ENCODE measurements at places on chromosomes 5 and 9.
A peak's percentile ranks its signal among the peaks of the same experiment; 100 is the strongest.

- no peak for DNase-seq
Measured at GRCh38 chr5:112208699-112209615, 210.1 kb downstream of the EPB41L4A start.

DNA sequence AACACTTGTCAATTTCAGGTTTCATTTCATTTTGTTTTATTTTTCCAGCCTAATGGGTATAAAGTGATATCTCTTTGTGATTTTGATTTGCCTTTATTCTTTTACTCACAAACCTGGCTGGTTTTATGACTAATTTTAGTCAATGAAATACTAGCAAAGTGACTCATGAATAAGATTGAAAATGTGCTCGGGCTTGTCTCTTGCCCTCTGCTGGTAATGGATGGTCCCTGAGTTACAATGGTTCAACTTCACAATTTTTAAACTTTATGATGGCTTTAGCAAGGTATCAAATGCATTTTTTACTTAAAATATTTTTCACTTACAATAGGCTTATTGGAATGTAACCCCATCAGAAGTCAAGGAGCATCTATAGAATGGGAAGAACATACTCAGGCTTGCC lies 431.4 kb upstream of the CCNG1 start:
- DNase-seq: no peak

- DNase-seq: peak; percentile 24
Measured at GRCh38 chr9:16191691-16192402, 639.0 kb downstream of the CCDC171 start.

- peak; percentile 47 for DNase-seq
Measured at GRCh38 chr5:1343315-1343751, 1.6 kb downstream of the CLPTM1L start.

GRCh38 chr5:149035372-149035790 lies 27.5 kb downstream of the SH3TC2 start:
- peak; percentile 54 for DNase-seq

DNA sequence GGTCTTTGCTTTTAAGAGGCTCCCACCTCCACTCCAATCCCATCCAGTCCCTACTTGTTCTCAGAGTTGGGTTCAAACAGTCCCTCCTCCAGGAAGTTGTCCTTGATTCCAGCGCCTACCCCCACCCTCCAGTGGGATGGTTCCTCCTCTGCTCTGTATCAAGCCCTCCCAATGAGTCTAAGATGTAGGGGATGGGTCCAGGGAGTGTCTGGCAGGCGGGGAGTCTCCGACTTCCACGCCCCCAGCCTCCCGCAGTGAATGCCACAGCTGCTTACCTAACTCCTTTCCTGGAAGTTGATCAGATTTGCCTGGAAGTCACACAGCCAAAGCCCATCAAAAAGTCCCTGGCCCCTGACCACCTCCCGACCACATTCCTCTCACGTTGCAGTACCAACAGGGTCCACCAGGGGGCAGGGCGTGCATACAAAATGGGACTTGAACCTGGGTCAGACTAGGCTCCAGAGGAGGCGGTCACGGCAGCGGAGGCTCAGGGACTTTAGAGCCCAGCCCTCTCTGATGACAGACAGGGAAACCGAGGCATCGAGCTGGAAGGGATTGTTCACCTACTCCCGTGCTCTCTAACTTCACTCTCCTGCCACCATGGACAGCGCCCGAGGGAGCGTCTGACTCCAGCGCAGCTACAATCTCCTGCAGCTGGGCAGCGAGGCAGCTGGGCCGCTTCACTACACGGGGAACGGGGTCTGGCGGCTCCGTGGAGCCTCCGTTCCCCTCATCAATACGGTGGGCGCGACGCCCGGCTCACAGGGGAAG lies 25.0 kb upstream of the TDRD7 start:
- peak; percentile 58 for DNase-seq

- no peak for DNase-seq
Measured at GRCh38 chr5:35971186-35971877, 19.9 kb downstream of the UGT3A1 start.

DNA sequence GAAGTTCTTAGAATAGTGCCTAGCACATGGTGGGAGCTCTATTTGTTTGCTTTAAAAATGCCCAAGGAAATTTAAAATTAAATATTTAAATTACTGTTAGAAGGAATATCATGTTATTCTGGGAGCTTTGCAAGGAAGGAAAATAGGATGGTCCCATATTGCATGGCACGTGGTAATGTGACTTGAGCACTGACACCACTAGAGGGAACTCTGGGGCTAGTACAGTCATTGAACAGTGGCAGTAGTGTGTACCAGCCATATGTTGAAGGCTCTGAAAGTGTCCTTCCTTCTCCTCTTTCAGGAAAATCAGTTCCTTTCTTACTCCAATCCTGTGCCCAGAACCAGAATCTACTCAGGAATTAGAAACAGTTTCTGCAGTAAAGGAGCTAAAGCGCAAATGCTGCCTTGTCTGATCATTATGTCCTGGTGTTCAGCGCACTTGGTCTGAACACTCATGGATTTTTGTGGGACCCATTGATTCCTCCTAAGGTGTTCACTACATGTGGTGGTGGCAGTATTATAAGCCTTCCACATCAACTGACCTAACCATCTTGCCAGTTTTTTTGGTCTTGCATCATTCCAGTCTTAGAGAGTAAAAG lies 54.1 kb downstream of the GDA start:
- peak; percentile 18 for DNase-seq

DNA sequence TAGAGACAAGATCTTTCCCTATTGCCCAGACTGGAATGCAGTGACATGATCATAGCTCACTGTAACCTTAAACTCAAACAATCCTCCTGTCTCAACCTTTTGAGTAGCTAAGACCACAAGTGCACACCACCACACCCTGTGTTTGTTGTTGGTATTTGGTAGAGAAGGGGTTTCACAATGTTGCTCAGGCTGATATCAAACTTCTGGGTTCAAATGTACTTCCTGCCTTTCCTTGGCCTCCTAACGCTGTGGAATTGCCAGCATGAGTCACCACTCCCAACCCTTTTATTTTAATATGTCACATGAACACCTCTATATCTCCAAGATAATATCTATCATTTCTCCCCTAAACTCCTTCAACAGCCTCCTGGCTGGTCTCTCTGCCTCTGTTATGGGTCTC lies 719.0 kb downstream of the PTPRD start:
- no peak for DNase-seq

DNA sequence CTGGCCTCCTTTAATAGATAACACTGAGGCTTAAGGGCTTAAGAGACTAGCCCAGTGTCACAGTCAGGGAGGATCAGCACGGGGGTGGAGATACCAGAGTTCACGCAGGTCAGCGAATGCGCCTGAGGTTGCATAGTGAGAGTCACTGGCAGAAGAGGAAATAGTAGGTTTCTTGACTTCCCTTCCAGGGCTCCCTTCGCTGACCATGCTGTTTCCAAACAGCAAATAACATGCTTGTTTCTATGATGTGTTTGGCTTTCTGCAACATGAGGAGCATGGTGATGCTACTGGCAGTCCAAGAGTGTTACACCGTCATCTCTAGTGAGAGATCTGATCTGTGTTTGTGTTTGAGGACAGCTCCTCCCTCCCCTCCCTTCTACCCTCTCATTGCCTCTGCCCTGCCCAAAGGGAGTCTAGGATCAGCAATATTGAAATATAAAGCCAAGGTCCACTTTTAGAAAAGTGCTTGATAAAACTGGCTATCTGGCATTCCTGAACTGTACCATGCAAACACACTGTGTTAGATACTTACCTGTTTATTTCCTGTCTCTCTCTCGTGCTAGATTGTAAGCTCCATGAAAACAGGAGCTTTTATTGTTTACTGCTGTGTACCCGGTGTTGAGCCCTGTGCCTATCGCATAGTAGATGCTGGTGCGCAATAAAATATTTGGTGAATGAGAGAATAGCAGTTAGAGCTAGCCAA lies 12.3 kb downstream of the TLE4 start:
- DNase-seq: no peak

GRCh38 chr9:127896395-127897192 lies 2.8 kb downstream of the ST6GALNAC6 start:
- no peak for DNase-seq

DNA sequence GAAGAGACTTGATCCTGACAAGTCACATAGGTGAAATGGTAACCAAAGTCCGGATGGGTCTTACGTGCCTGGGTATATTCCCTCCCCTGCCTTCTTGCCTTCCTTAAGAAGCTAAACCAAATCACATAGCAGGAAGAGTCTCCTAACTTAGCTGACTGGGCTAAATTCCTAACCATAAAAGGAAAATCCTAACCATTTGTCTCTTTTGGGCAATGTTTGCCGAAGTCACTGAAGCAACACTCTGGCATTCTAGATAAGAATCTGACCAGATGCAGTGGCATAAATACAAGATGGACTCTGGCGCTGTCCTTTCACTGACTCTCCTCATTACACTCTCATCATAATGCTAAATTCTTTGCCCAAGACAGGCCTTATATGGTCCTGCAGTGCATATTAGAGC lies 625.5 kb upstream of the RORB start:
- DNase-seq: no peak

DNA sequence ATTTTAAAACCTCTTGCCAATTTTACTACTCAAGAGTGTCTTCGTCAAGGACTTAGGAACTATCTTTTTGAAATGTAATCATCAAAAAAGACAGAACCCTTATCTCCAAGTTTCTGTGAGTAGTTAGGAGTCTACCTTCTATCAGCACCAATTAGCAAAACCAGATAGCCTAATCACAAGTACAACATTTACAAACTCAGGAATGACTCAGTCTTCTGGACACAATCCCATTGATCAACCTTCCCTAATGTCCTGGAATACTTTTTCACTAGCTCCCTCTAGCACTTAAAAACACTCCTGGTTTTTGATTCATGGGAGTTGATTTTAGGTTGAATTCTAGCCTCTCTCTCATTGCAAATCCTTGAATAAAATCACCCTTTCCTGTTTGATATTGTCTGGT lies 680.7 kb downstream of the PRR16 start:
- no peak for DNase-seq

- no peak for DNase-seq
Measured at GRCh38 chr5:146039420-146039819, 66.0 kb downstream of the PLAC8L1 start.

- no peak for DNase-seq
Measured at GRCh38 chr5:65271906-65272305, 209.8 kb downstream of the ADAMTS6 start.

DNA sequence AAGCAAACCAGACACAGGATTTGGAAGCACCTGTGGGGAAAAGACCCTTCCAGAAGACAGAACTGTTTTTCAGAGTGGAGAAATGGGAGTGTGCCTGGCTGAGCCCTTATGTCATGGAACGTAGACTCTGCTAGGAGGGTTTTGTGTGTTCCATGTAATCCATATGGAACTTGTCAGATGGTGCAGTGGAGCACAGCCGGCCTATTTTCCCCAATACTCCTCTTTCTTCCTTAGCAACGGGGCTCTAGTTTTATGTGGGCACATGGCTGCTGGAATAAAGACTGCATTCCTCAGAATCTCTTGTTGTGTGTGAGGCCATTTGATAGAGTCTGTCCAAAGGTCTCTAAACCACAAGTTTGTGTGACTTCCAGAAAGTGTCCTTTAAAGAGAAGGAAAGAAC lies 284.0 kb downstream of the DRD1 start:
- DNase-seq: no peak

DNA sequence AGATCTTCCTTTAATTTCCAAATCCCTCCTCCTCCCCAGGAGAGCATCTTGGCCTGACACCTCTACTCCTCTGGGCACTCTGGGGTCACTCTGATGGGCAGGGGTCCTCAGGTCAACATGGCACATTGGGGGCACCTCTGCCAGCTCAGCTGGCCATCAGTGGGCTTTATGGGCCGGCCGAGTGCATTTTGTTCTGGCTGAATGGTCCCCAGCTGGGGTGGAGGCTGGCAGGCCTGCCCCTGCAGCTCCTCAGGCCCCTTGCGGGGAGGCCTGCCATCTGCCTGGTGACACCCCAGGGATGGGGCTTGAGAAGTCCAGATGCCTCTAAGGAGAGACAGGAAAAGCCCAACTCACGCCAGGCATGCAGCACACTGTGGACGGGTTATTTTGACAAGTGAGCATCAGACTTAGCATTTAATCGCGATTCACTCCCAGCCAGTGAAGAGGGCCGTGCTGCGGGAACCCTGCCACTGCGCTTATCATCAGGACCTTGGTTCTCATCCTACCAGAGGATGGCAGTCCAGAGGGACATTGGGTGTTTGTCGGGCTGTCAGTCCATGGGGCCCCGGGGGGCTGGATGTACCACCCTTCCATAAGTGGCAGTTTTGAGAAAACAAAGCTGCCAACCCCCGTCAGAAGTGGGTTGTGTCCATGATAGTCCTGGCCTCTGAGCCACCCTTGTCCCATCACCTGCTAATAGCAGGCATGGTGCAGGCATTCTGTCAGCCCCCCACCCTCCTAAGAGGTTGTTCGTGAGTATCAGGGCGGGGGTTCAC lies 21.7 kb downstream of the PHF2 start:
- DNase-seq: no peak

- DNase-seq: no peak
Measured at GRCh38 chr5:3311433-3311832, 284.2 kb upstream of the IRX1 start.

DNA sequence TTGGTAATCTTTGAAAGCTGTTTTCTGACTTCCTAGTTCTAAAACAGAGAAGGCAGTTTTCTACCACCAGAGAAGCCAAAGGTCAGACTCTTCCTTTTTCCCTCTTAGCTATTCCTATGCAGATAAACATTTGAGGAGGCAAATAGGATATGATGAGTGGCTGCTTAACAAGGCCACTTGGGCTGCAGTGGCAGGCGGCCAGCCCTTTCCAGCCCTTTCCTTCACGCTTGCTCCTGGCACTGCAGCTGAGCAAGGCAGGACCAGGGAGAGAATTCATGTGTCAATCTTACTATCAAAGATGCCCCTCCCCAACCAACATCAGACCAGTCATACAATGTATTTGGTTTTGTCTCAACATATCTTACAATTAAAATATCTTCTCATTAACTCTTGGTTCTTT lies 36.8 kb upstream of the RNF38 start:
- DNase-seq: no peak
